ENCODE measurements at places on chromosomes 1 and 21. TPM values are rescaled to one million over a fixed set of nuclear protein-coding genes. Genes with fewer than 3 reads are reported as not detected.

The GCSAML gene
- 0.67 TPM for polyA plus RNA-seq

The NBPF6 gene
- polyA plus RNA-seq, result not detected

The KRTAP12-2 gene
- 0.79 TPM for polyA plus RNA-seq

The PDZK1 gene
- polyA plus RNA-seq, result not detected

The ALPL gene
- polyA plus RNA-seq, result 2.8 TPM

The KCNA3 gene
- 0.24 TPM for polyA plus RNA-seq

The RPE65 gene
- polyA plus RNA-seq, result not detected

The KDF1 gene
- polyA plus RNA-seq, result 0.94 TPM

The ATF3 gene
- polyA plus RNA-seq, result 25.5 TPM

The TENT5C gene
- polyA plus RNA-seq, result 8.2 TPM

The CHI3L2 gene
- 1.0 TPM for polyA plus RNA-seq

The ADCY10 gene
- 0.11 TPM for polyA plus RNA-seq

The VANGL2 gene
- 1.9 TPM for polyA plus RNA-seq

The PAPPA2 gene
- 0.15 TPM for polyA plus RNA-seq

The FCRL6 gene
- 0.08 TPM for polyA plus RNA-seq

The FNDC5 gene
- polyA plus RNA-seq, result 0.77 TPM
